ENCODE measurements at places on chromosomes 7 and 10. TPM values are rescaled to one million over a fixed set of nuclear protein-coding genes. Genes with fewer than 3 reads are reported as not detected.

- DNase-seq = no peak
These were observed 17.1 kb downstream of the PLXDC2 start for GRCh38 chr10:19833170-19833824.

The MYL10 gene
- not detected for total RNA-seq

The ABCF2 gene
- total RNA-seq = 31.2 TPM

The MSS51 gene
- 4.8 TPM for total RNA-seq
